BJ (cell line): ENCODE measurements at places on chromosomes 5 and 9.
A peak's percentile ranks its signal among the peaks of the same experiment; 100 is the strongest.

GRCh38 chr5:113117543-113118115, 141.0 kb downstream of the DCP2 start:
- DNase-seq, result no peak

GRCh38 chr5:31614151-31615020, 24.5 kb upstream of the PDZD2 start:
- no peak for DNase-seq

- DNase-seq, result peak; percentile 39
Observed at GRCh38 chr9:111974092-111974681, 77.6 kb downstream of the UGCG start.

DNA sequence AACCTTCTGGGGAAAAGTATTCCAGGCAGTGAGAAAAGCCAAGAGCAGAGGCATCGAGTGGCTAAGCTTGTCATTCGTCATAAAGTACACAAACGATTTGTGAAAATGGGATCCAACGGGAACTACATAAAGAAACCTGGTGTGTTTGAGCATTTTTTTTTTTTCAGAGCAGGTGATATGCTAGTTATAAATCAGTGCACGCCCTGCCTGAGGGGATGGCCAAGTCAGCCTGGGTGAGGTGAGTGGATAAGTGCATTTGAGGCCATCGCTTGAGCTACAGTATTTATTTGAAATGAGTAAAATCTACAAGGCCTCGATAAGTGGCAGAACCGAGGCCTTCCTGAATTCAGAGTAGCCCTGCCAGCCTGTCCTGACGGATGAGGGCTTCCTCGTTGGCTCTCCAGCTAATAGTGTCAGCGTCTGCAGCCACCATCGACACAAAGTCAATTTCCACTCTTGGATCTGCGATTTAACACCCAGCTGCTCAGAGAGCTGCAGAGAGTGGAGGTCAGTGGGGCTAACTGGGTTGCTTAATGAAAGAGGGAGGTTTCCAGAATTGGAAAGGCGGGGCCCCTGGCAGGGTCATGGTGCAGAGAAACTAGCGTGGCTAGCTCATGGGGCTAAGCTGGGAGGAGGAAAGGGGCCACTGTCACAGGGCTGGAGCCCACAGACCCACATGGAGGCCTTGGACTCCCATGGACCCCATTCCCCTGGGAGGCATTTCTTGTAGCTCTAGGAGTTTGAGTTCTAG, 27.3 kb downstream of the PPARGC1B start:
- DNase-seq, result no peak

DNA sequence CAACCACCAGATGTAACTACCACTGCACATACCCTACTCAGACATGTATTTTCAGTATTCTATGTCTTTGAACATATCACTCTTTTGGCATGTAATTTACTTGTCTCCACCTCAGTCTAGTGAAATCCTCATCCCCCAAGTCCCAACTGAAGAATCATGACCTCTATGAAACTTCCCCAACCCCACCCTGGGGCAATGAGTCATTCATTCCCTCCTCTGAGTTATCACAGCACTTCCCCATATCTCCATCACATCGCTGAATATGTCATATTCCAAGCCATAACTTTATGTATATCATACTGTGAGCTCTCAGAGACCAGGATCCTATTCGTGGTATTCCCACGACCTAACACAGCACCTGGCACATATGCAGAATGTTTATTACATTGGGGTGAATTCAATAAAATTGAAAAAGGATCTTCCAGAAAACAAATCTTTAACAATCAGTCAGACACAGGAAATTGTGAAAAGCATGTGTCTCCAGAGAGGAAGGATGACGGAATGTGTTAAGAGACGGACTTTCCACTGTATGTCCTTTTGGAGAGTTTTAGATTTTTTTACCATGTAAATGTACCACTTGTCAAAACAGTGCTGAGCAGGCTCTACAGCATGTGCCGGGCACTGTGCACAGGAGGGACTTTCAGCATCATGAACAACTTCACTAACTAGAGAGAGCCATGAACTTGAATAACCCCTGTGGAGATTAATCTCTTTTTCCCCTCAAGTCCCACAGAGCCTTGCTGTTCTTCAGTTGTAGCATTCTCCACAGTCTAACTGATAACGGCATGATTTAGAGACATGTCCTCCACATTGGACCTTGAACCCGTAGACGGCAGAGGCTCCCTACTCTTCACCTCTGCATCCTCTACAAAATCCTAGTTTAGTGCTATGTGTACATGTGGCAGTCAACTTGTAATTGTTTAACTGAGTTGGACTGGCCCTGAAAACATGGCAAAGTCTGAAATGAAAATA, 213.5 kb downstream of the GLIS3 start:
- no peak for DNase-seq

DNA sequence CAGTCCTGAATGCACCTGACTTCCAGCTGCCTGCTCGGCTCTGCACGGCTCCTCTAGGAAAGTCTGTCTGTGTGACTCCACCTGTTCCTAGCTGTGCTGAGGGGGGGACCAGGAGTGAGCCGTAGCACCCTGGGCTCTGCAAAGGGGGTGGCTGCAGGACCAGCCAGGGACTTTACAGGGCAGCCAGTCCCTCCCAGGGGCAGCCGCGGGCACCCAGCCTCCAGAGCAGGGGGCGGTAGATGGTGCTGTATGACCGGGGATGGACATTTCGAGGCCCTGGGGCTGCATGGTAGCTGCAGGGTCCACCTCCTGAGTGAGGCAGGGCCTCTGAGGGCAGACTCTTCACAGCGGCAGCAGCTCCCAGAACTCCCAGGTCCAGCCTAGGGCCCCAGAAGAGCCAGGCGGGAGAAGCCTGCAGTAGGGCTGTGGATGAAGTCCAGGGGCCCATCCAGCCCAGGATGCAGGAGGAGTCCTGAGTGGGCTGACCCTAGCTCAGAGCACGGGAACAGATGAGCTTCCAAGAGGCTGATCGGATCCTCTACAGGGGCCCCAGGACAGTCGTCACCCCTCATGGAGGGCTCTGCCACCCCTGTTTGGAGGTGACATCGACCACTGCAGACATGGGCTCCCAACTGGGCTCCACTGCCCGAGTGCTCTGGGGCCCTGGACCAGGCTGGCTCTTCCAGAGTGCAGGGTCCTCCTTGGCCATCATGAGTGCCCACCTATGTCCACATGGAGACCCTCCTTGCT, 105.4 kb downstream of the ZNF354C start:
- DNase-seq, result no peak

- DNase-seq, result no peak
Observed at GRCh38 chr9:33024126-33024965, 727 bp upstream of the DNAJA1 start.

GRCh38 chr5:59040024-59040803, 457.3 kb downstream of the RAB3C start:
- DNase-seq, result no peak

DNA sequence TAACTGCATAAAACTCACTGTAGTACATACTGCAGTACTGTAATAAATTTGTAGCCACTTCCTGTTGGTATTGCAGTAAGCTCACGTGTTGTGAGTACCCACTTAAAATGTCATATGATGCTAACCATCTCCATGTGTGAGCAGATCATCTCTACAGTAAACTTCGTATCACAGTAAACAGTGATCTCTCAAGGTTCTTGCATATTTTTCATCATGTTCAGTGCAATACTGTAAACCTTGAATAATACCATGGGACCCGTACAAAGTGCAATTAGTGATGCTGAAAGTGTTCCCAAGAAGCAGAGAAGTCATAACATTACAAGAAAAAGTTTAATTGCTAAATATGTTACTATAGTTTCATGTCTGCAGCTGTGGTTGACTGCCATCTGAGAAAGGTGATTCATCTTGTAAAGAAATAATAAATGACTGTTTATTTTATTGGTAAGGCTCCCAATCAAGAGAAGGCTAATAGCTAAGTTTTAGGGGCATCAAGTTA, 253.8 kb upstream of the POU5F2 start:
- peak; percentile 54 for DNase-seq
